ENCODE measurements at places on chromosomes 2 and 18.

DNA sequence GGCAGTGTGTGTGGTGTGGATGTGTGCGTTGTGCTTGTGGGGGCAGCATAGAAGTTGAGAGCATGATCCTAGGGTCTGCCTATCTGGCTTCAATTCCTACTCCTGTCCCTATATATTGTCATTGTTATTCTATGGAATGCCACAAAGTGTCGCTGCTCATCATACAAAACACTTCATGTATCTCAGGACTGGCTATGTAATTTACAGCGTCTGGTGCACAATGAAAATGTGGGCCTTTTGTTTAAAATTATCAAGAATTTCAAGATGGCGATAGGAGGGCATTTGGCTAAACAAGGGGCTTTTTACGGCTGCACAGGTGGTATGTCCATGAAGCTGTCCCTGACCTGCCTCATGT is 3.4 kb downstream of the SERPINB2 start:
- DNase-seq = no peak

DNA sequence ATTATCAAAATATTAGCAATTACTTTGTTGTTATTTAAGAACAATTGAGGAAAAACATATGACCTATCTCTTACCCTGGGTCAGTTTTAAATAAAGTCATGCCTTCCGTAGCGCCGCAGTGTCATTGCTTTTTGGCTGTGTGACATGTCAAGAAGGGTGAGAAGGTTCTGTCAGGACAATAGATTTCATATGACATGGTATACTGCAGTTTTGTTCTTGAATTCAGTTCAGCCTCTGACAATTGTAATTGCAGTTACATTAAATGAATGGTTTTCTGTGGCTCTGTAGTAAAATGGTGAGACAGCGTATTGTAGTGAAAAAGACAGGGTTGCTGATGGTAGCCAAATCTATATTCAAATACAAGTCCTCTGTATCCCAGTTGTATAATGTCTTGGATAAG is 307.2 kb downstream of the CDH2 start:
- DNase-seq = no peak

GRCh38 chr2:167749016-167749415 is 498.4 kb downstream of the STK39 start:
- no peak for DNase-seq

- DNase-seq = no peak
These were observed 679.3 kb downstream of the NR4A2 start for GRCh38 chr2:155653176-155653575.

DNA sequence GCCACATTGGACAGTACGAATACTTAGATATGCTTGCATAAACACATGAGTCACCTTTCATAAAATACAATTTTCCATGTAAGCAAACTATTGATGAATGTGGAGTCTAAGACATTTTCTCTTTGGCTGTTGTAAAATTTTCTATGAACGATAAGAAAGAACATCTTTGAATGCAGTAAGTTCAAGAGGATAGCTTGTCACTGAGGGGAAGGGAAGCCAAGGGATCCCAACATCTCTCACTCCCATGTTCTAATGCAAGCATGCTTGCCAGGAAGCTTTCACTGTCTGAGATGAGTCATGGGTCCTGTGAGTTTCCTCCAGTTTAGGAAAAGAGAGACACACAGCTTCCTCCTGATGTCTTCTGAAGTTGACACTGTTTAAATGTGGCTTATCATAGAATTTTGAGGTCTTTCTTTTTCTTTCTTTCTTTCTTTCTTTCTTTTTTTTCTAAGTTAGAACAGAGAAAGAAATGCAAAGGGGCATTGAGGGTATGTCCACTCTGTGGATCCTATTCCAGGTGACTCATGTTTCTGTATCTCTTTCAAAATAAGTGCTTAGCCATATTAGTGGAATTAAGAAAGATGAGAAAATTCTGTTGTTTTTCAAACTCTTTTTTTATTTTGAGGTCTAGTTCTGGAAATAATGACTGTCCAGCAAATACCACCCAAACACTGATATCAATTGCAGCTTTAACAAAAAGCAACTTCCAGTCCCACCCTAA is 146.6 kb downstream of the RDH14 start:
- no peak for DNase-seq

DNA sequence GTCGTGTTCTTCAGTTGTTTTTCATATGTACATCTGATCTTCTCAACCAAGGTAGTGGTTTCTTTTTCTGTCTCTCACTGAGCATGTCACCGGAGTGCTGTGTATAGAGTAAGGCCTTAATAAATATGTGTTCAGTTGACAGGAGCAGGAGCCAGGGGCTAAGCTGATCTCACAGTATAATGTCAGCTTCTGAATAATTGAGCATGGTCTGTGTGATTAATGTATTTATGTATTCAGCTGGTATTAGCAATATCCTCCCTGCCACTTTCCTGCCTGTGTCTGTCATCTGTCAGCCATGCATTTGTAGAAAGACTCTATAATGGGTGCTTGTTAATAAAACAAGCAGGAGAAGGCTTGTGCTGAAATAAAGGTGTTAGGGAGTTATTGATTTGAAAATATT is 198.9 kb downstream of the ADCYAP1 start:
- no peak for DNase-seq

- no peak for DNase-seq
These were observed 827.0 kb downstream of the BCL11A start for GRCh38 chr2:59726228-59727120.

DNA sequence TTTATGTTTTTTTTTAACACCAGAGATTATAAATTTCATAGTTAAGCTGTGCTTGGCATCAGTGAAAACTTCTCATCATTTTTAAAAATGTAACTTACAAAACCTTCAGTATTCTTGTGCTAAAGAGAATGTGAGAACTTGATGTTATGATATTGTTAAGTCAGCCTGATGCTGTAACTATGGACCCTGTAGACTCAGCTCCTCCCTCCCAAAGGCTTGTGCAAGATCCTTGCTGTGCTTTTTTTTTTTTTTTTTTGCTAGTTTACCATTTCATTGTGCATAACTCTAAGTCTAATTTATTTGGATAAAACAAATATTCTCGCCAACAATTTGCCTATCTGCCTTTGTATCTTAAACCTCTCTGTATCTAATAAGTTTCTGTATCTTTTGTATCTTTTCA is 12.9 kb upstream of the TFPI start:
- DNase-seq = no peak

DNA sequence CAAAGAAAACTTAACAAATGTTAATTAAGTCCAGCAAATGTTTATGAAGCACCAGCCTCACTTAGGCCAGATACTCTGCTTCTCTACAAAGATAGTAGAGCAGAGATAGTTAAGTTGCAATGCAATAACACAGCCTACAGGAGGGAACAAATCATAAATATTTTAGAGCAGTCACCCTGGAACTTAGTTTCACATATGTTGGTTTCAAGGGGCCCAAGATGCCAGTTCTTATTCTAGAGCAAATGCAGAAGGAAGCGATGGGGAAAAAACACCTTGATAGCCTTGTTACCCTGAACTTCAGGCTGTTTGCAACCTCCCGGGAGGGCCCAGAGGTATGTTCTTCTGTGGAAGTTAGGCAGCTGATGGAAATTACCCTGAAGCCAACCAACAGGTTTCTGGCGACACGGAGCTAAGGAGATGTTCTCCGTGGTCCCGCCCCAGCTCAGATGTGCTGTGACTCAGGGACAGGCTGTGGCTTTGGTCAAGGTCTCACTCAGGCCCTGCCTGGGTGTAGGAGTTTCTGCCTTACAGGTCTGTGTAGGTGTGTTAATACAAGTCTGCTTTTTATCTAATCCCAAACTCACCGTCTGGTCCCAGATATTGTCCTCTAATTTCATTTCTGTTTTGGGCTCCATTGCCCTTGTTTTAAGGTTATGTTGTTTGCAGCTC is 3.8 kb downstream of the CTIF start:
- no peak for DNase-seq

- no peak for DNase-seq
These were observed 53.1 kb downstream of the PDCL3 start for GRCh38 chr2:100615886-100616285.

Data from stimulated activated naive CD8-positive, alpha-beta T cell treated with anti-CD3 and anti-CD28 coated beads, Interleukin-15, amount 100 ng/mL, for 72 hours (primary cell).